ENCODE measurements at places on chromosomes 1 and 21. TPM values are rescaled to one million over a fixed set of nuclear protein-coding genes. Genes with fewer than 3 reads are reported as not detected.
A peak's percentile ranks its signal among the peaks of the same experiment; 100 is the strongest.

DNA sequence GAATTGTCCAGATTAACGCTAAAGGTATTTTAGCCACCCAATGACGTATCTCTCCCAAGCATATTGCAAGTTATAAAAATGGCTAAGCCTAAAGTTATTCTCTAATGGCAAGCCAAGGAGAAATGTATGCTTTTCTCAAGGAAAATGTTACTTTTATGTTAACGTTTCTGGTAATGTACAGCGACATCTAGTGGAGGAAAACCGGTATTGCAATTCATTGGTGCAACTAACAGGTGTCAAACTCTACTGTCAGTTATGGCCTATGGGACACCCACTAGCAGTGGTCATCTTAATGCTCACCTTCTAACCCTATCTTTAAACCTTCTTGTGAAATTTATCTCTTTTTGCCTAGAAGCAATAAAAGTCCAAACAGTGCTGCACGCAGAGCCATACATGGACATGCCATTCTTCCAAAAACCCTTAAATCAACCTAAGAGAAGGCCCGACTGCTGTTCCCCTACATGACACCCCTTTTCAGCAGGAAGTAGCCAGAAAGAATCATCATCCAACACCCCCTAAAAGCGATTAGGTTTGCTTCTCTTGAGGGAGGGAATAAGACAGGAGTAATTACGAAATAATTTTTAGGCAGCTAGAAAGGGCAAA, 68.7 kb upstream of the LRIF1 start:
- no peaks in the 10 kb centered on the region for H3K4me1 ChIP-seq
- H3K27ac ChIP-seq = no peak overlapping the region
- DNase-seq = peak; percentile 12

DNA sequence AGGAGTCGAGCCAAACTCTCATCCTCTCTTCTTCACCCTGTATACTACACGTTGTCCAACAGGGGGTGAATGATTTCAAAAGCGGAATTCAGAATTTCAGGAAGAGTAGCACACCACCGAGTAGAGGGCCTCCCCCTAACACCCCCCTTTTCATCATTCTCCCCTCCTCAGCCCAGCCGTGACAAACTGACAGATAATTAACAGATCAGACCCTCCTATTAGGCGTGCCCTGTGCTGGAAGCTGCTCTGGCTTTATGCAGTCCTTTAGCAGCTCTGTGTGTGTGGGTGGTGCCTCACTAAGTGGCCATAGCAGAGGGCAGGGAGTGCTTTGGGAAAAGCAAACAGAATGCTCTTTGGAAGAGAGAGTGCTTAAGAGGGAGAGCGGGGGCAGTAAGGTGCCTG, 44.3 kb downstream of the PEX14 start:
- no peaks in the 10 kb centered on the region for H3K36me3 ChIP-seq
- DNase-seq = no peak
- no peaks in the 10 kb centered on the region for H3K27me3 ChIP-seq

DNA sequence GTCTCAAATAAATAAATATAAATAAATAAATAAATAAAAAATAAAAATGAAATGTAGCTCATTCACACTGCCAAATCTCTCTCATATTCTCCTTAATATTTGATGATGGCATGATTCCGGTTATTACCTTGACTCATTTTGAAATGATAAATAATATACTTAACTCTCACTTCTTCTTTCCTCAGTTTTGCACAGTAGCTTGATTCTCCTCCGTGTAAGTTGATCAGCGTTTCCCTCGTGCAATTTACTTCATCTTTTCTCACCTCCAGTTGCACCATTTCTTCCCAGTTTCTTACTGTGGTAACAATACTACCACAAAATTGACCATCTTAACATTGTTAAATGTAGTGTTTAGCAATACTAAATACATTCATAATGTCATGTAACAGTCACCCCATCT, 111.6 kb downstream of the RIPK4 start:
- H3K36me3 ChIP-seq = no peaks in the 10 kb centered on the region
- no peak overlapping the region for H3K4me3 ChIP-seq
- peaks cover 69% of the 10 kb centered on the region for H3K4me1 ChIP-seq
- H3K27ac ChIP-seq = no peak overlapping the region
- no peaks in the 10 kb centered on the region for H3K27me3 ChIP-seq
- DNase-seq = no peak

GPR161 gene
- total RNA-seq = 6.0 TPM

PM20D1 gene
- total RNA-seq = not detected

CDC20 gene
- total RNA-seq = 180 TPM

GOLT1A gene
- total RNA-seq = 18.7 TPM

KRTAP19-2 gene
- total RNA-seq = not detected

GRCh38 chr21:36461918-36462486, 17.9 kb downstream of the CLDN14 start:
- H3K36me3 ChIP-seq = no peaks in the 10 kb centered on the region
- no peak for DNase-seq
- H3K27me3 ChIP-seq = no peaks in the 10 kb centered on the region

- H3K27me3 ChIP-seq = no peaks in the 10 kb centered on the region
- H3K36me3 ChIP-seq = no peaks in the 10 kb centered on the region
- no peak overlapping the region for H3K27ac ChIP-seq
- DNase-seq = no peak
- no peaks in the 10 kb centered on the region for H3K4me1 ChIP-seq
Observed at GRCh38 chr21:37415939-37416338, 49.4 kb downstream of the DYRK1A start.

DNA sequence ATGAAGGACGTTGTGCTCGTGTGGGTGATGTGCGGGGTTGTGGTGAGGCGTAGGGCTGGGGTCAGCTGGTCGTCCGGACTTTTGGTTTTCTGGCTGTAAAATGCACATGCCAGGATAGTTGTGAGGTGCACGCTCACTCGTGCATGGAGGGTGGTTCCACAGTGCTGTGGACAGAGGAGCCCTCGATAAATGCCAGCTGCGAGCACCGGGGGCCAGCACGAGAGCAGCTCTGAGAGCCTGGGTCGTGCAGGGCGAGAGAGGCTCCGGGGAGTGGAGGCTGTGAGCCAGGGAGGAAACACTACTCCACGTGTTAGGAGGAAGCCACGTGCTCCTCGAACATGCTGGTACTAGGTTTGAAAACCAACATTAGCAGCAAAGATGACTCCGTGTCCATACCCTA, 39.4 kb downstream of the COL18A1 start:
- H3K4me1 ChIP-seq = no peaks in the 10 kb centered on the region
- H3K36me3 ChIP-seq = no peaks in the 10 kb centered on the region
- H3K27me3 ChIP-seq = no peaks in the 10 kb centered on the region
- DNase-seq = no peak

OR2L2 gene
- 0.10 TPM for total RNA-seq

- H3K27me3 ChIP-seq = no peaks in the 10 kb centered on the region
- no peaks in the 10 kb centered on the region for H3K36me3 ChIP-seq
- H3K4me1 ChIP-seq = peaks cover 39% of the 10 kb centered on the region
Observed at GRCh38 chr1:222288053-222288452, 259.9 kb downstream of the HHIPL2 start.

DNA sequence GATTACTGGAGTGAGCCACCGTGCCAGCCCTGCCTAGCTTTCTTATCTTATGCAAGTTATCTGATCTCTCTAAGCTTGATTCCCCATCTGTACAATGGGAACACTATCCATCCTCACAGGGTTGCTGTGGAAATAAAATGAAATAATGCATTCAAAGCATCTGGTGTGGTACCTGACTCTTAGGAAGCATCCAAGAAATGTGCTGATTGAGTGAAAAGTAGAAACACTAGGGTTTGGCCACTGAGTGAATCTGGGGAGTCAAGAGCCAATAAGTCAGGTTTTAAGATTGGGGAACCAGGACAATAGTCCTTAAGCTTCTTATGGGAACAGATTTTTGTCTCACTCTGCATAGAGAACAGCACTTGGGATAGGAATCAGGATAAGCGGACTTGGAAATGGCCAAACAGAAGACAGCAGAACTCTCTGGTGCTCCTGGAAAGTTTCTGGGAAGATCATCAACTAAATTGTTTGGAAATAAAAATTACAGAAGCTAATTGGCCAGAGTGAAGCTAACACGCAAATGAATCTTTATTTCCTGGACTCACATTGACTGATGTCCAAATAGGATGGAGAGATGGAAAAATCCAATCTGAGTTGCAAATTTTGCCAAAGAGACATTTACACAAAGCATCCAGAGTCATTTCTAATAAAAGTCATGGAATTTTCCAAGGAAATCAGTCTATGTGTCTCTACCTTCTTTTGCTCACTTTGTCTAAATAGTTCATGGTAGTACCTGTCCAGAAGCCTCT, 3.3 kb downstream of the PAFAH2 start:
- no peak overlapping the region for H3K4me3 ChIP-seq
- H3K27ac ChIP-seq = no peak overlapping the region
- peaks cover 12% of the 10 kb centered on the region for H3K4me1 ChIP-seq
- no peaks in the 10 kb centered on the region for H3K36me3 ChIP-seq
- no peaks in the 10 kb centered on the region for H3K27me3 ChIP-seq
